ENCODE measurements at places on chromosomes 5 and 9.

DNA sequence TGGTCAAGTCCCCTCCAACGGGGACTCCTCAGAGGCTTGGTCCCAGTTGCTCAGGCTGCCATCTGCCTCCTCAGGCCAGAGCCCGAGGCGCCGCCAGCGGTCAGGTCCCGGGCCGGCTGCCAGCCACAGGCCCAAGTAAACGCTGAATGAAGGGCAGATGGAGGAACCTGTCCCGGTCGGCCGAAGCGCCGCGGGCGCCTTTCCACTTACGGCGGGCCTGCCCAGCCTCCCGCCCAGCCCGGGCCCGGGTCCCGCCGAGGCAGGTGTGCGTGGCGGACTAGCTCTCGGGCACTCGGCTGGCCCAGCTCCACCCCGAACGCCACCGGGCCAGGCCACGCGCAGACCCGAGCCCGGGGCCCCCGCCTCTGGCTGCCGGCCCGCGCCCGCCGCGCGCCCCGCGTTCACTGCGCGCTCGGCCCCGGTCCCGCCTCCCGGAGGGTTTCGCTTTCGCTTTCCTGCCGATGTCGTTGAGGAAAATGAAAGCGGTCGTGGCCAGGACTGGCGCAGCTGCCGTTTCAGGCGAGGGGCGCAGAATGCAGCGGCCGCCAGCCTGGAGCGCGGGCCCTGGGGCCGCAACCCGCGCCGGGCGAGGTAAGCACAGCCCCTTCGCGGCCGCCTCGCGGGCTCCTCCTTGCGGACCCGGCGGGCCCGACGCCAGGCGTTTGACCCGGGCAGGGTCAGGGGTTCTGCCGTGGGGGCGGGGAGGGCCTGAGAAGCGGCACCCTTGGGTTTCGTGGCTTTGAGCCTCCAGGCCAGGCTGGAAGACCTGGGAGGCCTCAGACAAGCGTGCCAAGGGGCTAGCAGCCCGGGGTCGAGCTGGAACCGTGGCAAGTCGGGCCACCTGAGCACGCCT, 41.2 kb downstream of the SLC22A5 start:
- peak; percentile 48 for DNase-seq

DNA sequence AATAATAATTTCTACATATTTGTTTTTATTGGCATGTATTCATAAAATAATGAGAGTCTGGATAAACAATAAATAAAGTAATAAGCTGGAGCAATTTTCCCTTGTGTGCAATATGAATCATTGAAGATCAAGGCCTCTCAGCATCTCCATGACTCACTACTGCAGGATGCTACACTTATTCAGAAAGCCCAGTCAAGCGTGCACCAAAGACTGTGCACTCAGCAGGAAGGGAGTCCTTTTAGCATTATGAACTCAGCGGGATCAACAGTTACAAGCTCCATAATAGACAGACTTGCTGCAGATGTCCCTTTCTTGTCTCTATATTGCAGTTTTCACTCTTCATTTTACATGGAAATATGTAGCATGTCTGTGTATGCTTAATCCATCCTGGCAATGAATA, 485.3 kb downstream of the CDH9 start:
- peak; percentile 71 for DNase-seq

DNA sequence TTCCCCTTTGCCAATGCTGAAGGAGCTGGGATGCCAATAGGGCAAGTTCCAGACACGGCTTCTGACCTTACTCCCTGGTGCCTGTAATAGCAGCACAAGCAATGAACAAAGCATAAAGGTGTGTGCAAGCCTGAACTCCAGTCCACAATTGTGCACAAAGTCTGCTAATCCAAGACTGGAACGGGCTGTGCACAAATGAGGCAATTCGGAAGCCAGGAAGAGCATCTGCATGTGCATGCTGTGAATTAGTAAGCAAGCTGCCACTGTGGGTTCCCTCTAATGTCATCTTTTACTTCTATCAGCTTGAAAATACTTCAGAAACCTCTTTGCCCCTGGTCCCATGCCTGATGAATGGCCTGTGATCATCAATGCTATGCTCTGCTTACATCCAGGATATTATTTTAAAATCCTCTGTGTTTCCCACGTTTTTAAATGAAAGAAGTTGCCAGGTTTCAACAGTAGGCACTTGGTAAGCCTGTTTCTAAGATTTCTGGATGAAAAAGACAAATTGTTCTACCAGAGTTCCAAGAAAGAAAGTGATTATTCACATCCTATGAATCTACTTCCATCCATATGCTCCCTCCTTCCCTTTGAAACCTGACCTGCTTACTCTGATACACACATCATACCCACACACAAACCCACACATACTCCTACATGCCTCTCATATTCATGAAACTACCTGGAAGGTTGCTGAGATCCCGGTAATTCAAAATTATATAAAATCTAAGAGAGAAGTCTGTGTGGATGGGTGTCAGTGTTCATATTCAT, 165.7 kb downstream of the KCTD16 start:
- DNase-seq = no peak

DNA sequence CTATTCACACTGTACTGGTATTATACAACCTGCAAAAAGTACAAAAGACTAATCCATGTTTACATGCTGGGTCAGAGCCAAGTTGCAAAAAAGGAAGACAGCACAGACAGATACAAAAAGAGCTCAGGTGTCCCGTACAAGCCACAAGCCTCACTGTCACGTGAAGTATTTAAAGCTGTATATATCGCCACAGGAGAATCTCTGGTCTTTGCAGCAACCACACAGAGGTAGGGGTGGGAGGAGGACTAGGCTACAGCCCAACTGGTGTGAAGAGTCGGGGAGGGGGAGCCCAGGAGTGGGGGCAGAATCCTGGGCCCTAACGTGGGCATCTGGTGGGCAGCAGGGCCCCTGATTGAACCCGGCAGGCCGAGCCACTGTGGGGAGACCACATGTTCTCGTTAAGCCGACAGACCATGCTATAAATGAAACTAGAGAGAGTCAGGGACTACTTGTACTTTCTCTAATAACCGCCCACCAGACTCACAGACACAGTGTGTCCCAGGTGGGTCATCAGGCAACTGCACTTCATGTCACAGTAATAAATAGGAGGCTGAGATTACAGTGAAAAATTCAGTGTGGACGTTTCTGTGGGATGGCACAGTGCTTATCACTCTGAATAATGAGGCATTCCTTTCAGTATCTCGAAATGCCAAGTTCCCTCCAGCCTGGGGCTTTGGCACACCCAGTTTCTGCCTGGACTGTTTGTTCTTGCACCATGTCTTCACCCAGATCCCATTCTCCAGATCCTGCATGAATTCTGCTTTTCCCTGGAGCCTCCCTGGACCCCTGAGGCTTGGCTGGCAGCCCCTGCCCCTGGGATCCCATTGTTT, 79.3 kb upstream of the SH3PXD2B start:
- DNase-seq = no peak

- no peak for DNase-seq
Observed at GRCh38 chr9:34710023-34710422, at the start of gene CCL21. Gene CCL21 (minus strand): TSS chr9:34710136. CDS start chr9:34710066, 70 bp downstream.

All from retinal pigment epithelial cell (primary cell).